ENCODE measurements at places on chromosomes 2 and 18.

DNA sequence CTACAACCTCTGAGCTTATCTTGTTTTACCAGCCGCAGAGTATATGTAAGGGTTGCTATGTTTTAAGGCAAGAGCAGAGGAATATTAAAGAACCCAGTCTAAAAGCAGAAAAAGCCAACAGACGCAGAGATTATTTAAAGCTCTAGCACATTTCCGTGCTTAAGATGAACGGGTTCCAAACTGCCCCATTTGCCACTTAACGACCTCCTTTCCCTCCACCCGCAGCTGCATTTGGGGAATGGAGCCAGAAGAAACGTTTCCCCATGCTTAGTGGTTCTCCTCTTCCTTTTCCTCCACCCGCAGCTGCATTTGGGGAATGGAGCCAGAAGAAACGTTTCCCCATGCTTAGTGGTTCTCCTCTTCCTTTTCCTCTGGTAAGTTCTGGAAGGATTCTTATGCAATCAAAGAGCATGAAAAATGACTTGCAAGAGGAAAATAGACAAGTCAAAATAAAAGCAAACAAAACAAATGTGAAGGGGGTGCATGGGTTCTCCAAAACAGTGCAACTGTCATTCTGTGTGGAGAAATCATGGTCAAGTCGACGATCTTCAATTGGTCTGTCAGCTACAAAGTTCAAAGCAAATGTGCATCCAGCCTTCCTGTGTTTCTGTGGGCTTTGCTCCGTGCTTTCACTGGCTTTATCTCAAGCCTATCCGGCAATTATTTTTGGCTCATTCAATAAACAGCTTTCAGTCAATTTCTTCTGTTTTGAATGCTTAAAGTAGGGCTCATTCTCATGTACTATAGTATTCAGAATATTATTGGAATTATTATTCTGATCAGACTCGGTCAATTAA, 57.8 kb downstream of the DIPK1C start:
- no peak for DNase-seq

- peak; percentile 63 for DNase-seq
These were observed 99.1 kb downstream of the ALPK2 start for GRCh38 chr18:58529714-58530354.

DNA sequence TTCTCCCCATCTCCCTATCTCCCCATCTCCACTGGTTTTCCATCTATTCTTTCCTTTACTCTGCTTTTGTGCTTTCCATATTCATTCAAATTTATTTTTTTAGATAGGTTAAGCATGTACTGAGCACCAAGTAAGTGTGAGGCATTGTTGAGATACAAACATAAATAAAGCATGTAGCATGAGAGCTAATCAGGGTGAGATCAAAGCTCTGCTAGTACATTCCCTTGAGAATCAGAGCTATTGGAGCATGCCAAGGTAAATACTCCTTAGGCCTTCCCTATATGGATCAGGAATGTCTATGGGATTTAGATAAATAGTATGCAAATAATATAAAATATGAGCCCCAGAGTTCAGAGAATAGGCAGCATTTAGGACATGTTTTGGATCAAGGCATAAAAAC, 25.3 kb downstream of the BABAM2 start:
- no peak for DNase-seq

DNA sequence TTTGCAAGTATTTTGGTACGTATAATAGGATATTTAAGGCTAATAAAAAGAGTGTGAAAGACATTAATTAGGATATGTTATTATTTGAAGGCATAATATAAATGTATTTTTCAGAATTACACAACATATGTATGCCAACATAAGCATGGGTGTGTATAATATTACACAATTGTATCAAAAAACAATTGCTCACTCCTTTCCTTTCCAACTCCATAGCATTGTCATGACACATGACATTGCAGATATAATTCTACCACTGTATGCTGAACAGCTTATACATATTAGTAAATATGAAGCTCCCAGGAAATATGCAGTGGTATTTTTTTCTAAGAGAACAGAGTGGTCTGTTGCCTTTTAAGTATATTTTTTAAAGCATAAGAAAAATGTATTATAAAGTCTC, 593.1 kb downstream of the TMX3 start:
- DNase-seq: no peak

DNA sequence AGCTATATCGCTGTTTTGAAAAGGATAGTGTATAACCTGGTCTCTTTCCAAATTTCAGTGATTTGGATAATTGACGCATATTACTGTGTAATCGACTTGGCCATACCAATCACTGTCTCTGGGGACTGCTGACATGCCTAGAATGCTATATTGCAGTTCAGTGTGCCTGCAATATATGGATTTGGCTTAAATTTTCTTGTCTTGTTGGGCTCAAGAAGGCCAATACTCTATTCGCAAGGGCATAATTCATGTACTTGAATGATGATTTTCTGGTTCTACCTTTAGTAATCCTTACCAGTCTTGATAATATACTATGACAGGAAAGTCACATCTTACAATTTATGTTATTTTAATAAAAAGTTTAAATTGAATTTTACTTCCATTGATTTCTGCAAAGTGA, 21.7 kb upstream of the THUMPD2 start:
- no peak for DNase-seq

GRCh38 chr2:226802573-226802972, 3.0 kb upstream of the IRS1 start:
- DNase-seq: peak; percentile 89

DNA sequence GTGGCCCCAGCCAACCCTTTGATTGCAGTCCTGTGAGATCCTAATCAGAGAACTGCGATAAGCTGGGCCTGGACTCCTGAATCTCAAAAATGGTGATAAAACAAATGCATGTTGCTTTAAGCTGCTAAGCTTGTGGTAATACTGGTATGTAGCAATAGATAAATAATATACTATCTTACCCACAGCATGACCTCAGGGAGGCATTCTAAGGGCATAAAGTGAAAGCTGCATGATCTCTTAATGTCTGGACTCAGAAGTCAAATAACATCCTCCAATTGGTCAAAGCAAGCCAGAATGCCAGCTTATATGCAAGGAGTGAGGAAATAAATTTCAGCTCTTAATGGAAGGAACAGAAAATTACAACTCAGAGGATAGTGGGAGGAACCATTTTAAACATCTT, 246.1 kb downstream of the FSIP2 start:
- DNase-seq: no peak

GRCh38 chr18:12391487-12392165, 14.6 kb upstream of the AFG3L2 start:
- peak; percentile 90 for DNase-seq

DNA sequence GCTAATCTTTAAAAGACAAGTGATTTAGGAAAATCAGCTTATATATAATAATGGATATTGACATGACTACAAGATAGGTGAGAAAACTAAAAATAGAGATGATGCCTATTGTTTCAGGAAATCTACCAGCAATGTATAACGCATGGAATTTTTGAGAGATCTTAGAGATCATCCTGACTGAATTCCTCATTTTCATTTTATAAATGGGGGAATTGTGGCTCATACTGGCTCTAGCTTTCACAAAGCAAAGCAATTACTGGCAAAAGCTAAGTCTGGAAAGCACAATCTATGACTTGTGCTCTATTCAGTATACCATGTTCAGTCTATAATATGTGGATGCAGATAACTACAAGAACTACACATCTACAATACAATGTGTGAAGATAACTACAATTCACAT, 51.9 kb upstream of the FANCL start:
- DNase-seq: no peak

- DNase-seq: no peak
These were observed 103.5 kb downstream of the DNER start for GRCh38 chr2:229610872-229611271.

GRCh38 chr2:6394276-6394675, 471.4 kb downstream of the CMPK2 start:
- DNase-seq: no peak

DNA sequence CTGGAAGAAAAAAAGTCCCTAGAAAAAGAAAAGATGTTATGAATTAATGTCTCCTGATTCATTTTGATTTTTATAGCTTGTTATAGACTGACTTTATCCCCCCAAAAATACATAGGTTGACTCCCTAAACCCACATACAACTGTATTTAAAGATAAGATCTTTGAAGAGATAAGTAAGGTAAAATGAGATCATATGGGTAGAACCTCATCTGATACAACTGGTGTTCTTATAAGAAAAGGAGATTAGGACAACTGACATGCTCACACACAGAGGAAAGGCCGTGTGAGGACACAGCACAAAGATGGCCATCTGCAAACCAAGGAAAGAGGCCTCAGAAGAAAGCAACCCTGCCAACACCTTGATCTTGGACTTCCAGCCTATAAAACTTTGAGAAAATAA, 117.5 kb downstream of the CD226 start:
- DNase-seq: no peak

DNA sequence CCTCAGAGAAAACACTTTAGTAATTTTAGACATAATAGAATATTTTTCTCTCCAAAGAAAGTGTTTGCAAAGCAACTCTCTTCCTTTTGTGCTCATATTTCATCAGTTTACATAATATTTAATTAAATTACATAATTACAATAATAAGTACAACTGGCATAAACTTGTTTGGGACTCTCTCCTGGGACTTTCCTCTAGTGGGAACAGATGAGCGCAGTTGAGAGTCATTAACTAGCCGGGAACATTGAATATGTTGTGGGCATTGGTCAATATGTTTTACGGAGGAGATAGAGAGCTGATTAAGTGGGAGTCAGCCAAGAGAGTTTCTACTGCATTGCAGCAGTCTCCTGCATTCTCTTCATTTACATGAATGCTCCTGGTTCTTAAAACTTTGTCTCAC, 607.7 kb downstream of the ARHGAP15 start:
- DNase-seq: no peak

DNA sequence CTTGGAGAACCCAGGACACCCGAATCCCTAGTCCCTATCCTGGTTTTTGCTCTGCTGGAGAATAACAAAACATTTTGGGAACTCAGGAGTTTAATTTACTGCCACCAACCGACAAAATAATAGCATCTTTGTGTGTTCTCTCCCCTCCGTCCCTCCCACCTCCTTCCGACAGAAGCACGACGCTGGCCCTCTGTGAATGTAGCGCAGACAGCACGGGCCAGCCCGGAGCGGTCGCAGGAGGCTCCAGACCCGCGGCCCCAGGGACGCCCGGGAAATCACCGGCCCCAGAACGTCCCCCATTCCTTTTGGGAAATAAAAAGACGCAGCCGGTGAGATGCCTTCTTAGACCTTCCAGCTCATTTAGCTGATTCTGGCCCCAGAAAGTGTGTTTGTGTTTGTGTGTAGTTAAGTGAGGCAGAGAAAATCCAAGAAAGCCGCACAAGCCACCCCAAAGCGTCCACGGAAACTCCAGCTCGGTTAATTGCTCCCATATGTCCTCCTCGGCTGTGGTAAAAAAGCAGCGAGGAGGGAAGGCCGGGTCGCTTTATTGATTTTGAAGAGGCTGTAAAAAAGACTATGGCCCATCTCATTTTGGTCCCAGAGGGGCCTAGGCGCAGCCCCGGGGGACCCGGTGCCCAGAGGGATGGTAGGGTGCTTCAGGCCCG, 577 bp upstream of the TANC1 start:
- DNase-seq: peak; percentile 92

- no peak for DNase-seq
These were observed 356.4 kb upstream of the GYPC start for GRCh38 chr2:126299469-126299976.

- DNase-seq: no peak
These were observed 14.9 kb downstream of the HJURP start for GRCh38 chr2:233839447-233839820.

- no peak for DNase-seq
These were observed 21.7 kb downstream of the ACSL3 start for GRCh38 chr2:222882484-222882928.

GRCh38 chr2:219395609-219396008, 7.9 kb upstream of the DNPEP start:
- DNase-seq: no peak

GRCh38 chr18:25225151-25225550, 126.8 kb downstream of the ZNF521 start:
- no peak for DNase-seq

- DNase-seq: peak; percentile 40
These were observed 56.8 kb downstream of the SMAD2 start for GRCh38 chr18:47873625-47874024.

DNA sequence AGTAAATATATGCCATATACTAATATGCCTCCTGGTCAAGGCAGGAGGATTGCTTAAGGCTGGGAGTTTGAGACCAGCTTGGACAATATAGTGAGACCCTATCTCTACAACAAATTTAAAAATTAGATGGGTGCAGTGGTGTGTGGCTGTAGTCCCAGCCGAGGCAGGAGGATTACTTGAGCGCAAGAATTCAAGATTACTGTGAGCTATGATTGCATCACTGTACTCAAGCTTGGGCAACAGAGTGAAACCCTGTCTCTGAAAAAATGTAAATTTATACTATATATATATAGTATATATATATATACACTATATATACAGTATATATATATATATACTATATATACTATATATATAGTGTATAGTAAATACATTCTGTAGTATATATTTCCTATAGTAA, 30.0 kb upstream of the NPC1 start:
- no peak for DNase-seq

DNA sequence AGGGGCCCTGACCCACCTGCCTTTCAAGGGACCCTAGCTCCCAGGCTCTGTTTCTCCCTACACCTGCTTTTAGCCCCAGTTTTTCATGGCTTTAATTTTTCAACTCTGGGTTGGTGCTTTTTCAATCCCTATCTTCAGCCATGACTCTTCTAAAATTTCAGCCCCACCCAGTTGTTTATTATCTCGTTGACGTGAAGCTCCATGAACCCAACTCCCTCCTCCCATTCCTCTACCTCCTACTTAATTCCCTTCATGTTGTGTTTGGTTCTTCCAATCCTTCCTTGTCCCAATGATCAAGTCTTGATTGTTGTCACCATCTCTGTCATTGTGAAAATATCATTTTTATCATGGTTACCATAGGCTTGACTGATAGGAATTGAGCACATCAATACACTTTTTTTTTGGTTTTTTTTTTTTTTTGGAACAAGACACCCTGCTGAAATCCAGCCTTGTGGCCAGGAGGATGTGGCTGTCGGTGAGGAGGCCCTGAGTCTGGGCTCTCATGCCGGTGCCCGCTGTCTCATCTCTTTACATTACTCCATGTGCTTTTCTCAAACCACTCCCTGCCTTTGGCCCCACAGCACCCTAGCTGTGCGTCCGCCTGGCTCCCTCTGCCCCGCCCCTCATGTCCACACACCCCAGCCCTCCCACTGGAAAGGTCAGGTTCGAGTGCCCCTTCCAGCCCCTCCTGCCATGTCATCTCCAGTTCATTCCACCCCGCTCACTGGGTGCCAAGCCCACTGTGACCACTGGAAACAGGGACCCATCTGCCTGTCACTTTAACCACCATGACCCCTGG, 39.3 kb downstream of the NAPG start:
- DNase-seq: no peak

DNA sequence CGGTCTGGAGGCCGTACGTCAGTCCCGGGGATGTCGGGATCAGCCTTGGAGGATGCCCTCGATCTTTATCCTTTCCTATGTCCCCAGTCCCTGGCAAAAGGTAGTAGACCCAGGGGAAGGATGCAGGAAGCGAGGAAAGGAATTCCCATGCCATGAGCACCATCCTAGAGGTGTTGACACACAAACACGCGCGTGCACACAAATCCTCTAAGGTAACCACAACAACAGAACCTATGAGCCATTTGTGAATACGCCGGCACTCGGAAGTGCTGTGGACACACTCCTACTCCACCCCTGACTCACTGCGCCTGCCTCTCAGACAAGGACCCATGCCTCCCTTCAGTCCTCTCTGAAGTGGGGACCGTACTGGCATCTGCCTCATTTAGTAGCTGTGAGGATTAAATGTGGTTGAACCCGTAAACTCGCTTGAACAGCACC, 11.3 kb upstream of the MLPH start:
- no peak for DNase-seq

Data from eye (tissue), 1 donor.